ENCODE measurements at places on chromosomes 16 and 17.

DNA sequence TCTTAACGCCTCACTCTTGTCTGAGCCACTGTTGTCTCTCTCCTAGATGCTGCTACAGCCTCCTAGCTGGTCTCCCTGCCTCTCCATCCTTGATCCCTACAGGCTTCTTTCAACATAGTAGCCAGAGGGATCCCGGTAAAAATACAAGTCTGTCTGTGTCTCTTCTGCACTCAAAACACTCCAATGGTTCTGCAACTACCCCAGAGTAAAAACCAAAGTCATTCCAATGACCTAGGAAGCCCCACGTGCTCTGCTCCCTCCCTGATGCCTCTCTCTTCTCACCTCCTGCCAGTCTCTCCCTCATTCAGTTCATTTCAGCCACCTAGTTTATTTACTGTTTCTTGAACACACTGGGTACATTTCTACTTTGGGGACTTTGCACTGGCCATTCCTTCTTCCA, 135.2 kb downstream of the NPIPB5 start:
- DNase-seq: no peak

- DNase-seq: no peak
These were observed 28.9 kb downstream of the TNRC6A start for GRCh38 chr16:24758373-24758772.

GRCh38 chr16:47722046-47722445, 260.9 kb downstream of the PHKB start:
- no peak for DNase-seq

GRCh38 chr16:88531931-88532433, 38.2 kb upstream of the ZC3H18 start:
- DNase-seq: no peak

- DNase-seq: no peak
These were observed at the start of gene CHP2 for GRCh38 chr16:23754594-23755483. Gene CHP2, plus strand, starts transcription at chr16:23755026. Its CDS starts 24 bp downstream, at chr16:23755050.

- DNase-seq: no peak
These were observed 10.1 kb downstream of the NUDT7 start for GRCh38 chr16:77732241-77732946.

- DNase-seq: no peak
These were observed 128.6 kb downstream of the SHISA6 start for GRCh38 chr17:11369575-11369974.

DNA sequence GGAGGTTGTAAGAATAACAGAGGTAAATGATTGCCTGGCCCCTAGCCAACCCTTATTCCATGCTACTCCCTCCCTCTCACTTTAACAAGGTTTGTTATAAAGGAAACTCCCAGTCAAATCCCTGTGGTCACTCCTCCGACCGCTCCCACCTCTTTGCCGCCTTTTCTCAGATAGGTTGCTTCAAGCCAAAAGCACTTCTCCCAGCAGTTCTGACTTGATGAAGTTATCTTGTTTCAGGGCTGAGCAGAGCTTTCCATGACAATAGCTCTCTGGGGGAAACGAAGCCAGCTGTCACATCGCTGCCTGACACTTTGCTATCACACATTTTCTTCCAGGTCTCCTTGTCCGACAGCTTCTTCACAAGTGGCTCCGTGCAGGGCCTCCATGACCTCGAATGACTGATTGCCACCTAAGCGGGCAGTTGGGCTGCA, 278.6 kb downstream of the HAPSTR1 start:
- no peak for DNase-seq

DNA sequence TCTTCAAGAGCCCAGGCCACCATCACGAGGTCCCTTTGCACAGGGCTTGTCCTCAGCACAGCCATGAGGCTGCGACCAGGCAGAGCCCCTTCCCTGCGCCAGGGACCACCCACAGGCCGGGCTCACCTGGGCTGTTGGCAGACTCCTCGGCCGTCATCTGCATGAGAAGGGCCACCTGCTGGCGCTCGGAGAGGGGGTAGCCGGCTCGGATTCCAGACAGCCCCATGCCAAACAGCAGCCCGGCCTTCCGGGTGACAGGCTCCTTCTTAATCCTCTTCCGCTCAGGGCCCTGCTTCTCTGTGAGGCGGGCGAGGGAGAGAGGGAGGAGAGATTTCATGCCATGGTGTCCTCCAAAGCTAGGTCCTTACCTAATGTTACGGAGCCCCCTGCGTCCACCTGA, 73.4 kb downstream of the ZNF778 start:
- no peak for DNase-seq

DNA sequence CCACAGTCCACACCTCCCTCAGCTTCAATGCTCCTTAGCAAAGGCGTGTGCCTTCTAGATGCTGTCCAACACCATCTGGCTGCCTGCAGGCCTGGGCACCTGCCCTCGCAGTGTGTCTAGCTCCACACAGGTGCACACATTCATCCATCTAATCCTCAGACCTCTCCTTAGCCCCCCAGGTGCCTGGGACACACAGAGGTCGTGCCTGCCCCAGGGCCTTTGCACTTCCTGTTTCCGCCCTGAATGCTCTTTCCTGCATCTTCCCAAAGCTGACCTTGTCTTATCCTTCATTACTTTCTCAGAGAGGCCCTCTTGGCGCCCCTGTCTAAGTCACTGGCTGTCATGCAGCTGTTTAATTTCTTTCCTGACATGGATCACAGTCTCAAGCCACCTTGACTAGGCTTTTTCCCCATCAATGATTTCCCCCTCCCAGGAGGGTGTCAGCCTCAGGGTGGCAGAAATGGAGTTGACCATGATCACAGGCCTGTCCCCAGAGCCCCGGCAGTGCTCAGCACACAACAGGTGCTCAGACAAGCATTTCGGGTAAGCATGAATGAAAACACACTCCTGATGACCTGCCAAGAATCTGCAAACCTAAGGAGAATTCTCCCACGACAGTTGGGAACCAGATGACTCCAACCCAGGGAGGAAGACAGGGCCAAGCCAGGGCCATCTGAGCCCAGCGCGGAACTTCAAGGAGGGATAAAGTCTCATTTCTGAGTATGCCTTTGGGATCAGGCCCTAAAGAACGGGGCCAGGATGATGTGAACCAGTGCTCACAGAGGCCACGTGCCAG, 76.3 kb downstream of the LITAF start:
- DNase-seq: no peak

- no peak for DNase-seq
These were observed 545.2 kb upstream of the CDH11 start for GRCh38 chr16:65667011-65667578.

DNA sequence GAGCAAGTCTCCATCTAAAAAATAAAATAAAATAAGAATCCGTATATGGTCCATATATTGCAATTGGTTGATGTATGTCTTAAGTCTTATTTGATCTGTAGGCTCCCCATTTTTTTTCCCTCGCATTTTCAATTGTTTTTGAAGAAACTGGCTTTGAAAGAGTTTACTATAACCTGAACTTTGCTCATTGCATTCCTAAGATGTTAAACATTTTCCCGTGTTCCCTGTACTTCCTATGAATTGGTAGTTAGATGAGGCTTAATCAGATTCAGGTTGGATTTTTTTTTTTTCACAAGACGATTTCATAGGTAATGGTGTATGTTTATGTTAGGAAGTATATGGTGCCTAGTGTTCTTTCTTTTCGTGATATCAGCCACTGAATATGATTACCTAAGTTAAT, 3.3 kb downstream of the LRRC36 start:
- DNase-seq: no peak

GRCh38 chr17:59423903-59424302, 92.4 kb downstream of the YPEL2 start:
- DNase-seq: no peak

DNA sequence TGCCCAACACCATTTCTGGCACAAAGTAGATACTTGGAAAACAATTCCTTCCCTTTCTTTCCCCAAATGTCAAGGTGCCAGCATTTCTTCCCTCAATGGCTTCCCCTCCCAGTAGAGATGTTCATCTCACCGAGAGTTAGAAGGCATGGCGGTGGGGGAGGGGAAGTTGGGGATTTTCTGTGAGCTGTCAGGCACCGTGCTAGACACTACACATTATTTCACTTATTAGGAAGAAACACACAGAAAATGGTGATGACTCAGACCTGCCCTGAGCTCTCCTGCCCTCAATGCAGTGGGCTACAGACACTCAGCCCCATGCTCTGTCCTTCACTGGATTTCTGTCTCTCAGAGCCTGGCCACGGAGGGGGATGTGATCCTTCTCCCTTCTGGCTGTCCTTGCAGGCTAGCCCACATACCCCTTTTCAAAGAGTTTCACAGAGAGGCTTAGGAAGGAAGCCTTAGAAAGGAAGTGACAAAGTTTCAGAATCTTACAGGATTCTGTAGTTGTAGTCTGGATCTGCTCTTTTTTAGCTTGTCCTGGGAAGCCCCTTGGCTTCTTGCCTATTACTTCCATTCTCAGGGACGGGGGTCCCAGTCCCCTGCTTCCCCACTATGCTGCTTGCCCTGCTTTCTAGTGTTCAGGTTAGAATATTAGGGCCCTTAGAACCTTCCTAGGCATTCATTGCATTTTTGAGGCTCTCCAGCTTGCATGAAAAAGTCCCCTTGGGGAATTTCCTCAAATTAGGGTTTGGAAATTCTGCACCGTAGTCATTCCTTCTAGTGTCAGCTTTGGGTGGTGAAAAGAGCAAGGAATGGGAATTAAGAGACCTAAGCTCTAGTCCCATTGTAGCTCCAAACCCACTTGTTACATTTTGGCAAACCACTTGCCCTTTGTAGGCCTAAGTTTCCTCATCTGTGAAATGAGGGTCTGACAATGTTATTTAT, 12.2 kb upstream of the CCL5 start:
- no peak for DNase-seq

DNA sequence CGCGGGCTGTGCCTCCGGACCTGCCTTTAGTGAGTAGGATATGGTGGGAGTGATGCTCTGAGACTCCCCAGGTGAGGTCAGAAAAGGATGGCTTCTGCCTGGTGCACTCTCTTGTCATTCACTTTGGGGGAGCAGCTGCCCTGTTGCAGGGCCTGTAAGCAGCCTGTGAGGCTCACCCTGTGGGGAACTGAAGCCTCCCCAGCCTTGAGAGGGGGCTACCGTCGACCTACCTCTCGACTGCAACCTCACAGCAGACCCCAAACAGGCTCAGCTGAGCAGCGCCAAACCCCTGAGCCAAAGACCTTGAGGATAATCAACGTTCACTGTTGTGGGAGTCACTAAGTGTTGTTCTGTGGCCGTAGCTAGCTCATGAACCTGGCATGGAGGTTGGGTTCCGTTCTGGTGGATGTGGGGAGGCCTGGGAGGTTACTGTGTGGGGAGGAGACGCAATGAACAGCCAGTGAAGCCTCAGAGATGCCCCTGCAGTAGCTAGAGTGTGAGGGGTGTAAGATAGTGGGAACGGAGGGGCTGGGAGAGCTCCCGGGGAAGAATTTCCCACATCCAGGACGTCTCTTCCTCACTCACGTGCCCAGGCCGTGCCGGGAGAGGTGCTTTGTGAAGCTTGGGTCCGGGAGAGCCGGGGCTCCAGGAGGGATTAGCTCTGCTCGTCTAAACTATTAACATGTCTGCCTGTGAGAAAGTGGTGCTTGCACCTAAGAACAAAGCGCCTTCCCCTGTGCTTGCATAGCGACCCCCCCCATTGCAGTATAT, 38.8 kb downstream of the METRNL start:
- DNase-seq: no peak
